ENCODE measurements at places on chromosomes 6 and 20.

- no peak for DNase-seq
Measured at GRCh38 chr6:38460186-38460585, 179.5 kb downstream of the BTBD9 start.

GRCh38 chr6:162234631-162235030, 492.9 kb downstream of the PRKN start:
- DNase-seq = no peak

DNA sequence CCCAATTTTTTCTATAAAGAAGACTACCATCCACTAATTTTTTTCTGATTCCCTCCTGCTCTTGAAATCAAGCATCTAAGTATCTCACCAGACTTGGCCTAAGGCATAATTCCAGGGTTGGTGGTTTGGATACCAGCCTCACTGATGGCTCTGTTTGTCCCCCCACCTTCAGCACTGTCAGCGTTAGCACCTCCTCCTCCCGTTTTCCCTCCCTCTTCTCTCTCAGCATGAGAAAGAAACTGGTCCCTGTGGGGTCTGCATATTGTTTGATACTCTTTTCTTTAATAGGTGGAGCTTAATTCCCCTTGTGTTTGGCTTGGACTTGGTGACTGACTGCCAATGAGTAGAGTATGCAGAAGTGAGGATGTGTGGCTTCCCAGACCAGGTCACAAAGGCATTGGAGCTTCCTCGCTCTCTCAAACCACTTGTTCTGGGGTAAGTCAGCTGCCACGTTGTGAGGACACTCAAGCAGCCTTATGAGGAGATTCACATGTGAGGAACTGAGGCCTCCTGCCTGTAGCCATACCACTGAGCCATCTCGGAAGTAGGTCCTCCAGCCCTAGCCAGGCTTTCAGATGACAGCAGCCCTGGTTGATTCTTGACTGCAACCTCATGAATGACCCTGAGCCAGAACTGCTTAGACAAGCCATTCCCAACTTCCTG, 65.2 kb downstream of the RIOK1 start:
- DNase-seq = no peak

DNA sequence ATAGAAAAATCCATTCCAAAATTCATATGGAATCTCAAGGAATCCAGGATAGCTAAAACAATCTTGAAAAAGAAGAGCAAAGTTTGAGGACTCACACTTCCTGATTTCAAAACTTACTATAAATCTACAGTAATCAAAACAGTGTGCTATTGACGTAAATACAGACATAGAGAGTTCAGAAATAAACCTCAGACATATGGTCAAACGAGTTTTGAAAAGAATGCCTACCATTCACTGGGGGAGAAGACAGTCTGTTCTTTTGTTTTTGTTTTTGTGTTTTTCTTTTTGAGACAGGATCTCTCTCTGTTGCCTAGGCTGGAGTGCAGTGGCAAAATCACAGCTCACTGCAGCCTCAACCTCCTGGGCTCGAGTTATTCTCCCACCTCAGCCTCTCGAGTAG, 25.3 kb upstream of the PROKR2 start:
- DNase-seq = no peak

GRCh38 chr6:64233746-64234145, 598.1 kb downstream of the PHF3 start:
- no peak for DNase-seq

Measured in activated CD8-positive, alpha-beta memory T cell treated with anti-CD3 and anti-CD28 coated beads for 1 hour (primary cell).